ENCODE measurements at places on chromosomes 1 and 21. TPM values are rescaled to one million over a fixed set of nuclear protein-coding genes. Genes with fewer than 3 reads are reported as not detected.

- no peak for DNase-seq
- H3K27me3 ChIP-seq, result peaks cover 3% of the 10 kb centered on the region
- no peaks in the 10 kb centered on the region for H3K36me3 ChIP-seq
- H3K4me1 ChIP-seq, result peaks cover 25% of the 10 kb centered on the region
Measured at GRCh38 chr1:229229137-229229720, 41.7 kb upstream of the RAB4A start.

GRCh38 chr1:33654267-33654834 is 181.9 kb downstream of the ZSCAN20 start:
- H3K36me3 ChIP-seq, result no peaks in the 10 kb centered on the region
- H3K4me3 ChIP-seq, result no peak overlapping the region
- H3K27ac ChIP-seq, result no peak overlapping the region
- no peaks in the 10 kb centered on the region for H3K27me3 ChIP-seq
- no peaks in the 10 kb centered on the region for H3K4me1 ChIP-seq
- DNase-seq, result no peak

Gene FALEC
- not detected for total RNA-seq

Gene IFNGR2
- total RNA-seq, result 27.8 TPM

Gene TEX38
- total RNA-seq, result not detected

Gene LCE1E
- not detected for total RNA-seq

Gene FCGR1A
- total RNA-seq, result not detected

DNA sequence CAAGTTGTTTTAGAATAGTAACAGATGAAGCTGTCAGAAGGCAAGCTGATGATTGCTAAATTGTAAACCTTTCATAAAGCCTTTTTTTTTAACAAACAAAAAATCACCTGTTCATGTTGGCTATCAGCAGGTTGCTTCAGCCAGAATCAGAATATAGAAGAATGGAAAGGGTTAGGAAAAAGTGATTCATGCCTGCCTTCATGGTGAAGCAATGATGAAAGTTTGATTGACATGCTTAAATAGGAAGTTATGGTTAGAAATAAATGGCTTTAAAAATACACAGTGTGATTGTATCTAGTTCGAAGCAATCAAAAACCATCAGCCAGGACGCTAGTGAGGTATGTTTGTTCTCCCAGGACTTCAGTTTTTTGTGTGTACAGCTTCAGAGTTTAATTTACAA is 37.9 kb downstream of the GABPA start:
- H3K4me1 ChIP-seq, result no peaks in the 10 kb centered on the region
- no peak for DNase-seq
- no peak overlapping the region for H3K4me3 ChIP-seq
- H3K27me3 ChIP-seq, result no peaks in the 10 kb centered on the region
- peaks cover under 1% of the 10 kb centered on the region for H3K36me3 ChIP-seq

GRCh38 chr1:56060906-56061305 is 518.5 kb downstream of the PLPP3 start:
- H3K27ac ChIP-seq, result no peak overlapping the region
- no peak overlapping the region for H3K4me3 ChIP-seq
- H3K27me3 ChIP-seq, result peaks cover 4% of the 10 kb centered on the region
- no peak for DNase-seq
- H3K4me1 ChIP-seq, result no peaks in the 10 kb centered on the region

- H3K27me3 ChIP-seq, result no peaks in the 10 kb centered on the region
- H3K4me1 ChIP-seq, result no peaks in the 10 kb centered on the region
- no peak overlapping the region for H3K4me3 ChIP-seq
- DNase-seq, result no peak
Measured at GRCh38 chr1:245121523-245121922, 33.3 kb upstream of the KIF26B start.

Gene KPRP
- not detected for total RNA-seq

GRCh38 chr1:15592285-15592684 is 7.4 kb upstream of the AGMAT start:
- no peak overlapping the region for H3K27ac ChIP-seq
- H3K27me3 ChIP-seq, result no peaks in the 10 kb centered on the region
- no peak overlapping the region for H3K4me3 ChIP-seq
- H3K4me1 ChIP-seq, result peaks cover 5% of the 10 kb centered on the region
- peaks cover 13% of the 10 kb centered on the region for H3K36me3 ChIP-seq

GRCh38 chr1:166139735-166140134 is 27.1 kb downstream of the FAM78B start:
- no peak for DNase-seq
- H3K36me3 ChIP-seq, result no peaks in the 10 kb centered on the region
- H3K27me3 ChIP-seq, result peaks cover 10% of the 10 kb centered on the region

Gene G0S2
- total RNA-seq, result not detected

All from naive thymus-derived CD8-positive, alpha-beta T cell (primary cell).